ENCODE measurements at places on chromosomes 6 and 20.

DNA sequence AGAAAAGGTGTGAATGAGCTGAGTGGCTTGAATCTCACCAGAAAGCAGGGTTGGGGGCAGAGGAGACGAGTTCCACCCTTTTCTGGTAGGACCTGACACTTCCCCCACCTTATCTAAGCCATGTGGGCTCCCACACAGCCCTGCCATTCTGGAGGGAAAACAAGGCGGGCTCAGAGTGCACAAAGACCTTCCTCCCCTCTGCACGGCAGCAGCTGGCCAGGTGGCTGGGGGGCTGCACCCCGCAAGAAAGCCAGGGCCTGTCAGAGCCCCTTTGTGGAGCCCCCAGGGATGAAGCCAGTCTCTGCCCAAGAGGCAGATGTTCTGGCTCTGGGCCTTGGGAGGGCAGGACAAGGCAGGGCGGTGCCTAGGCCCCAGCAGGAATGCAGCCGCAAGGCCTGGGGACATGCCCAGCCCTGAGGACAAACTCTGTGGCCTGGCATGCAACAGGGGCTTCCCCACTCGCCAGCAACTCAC lies 48.4 kb upstream of the DSN1 start:
- DNase-seq: no peak

DNA sequence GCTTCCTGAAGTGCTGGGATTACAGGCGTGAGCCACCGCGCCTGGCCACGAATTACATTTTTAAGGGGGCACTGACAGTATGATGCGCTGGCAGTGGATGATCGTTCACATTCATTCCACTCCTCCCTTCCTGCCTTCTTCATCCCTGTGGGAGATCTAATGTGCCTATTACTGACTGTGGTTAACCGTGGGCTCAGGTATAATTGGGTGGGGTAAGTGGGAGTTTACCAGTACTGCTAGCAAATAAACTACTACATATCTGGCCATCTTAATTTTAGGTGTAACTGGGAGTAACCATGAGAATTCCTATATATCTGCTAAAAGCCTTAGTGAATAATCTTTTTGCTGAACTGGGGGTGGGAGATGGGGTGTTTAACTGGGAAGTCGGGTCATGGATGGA lies 6.5 kb upstream of the BLOC1S5 start:
- DNase-seq: no peak

GRCh38 chr20:48686238-48687116 lies 141.3 kb downstream of the PREX1 start:
- DNase-seq: no peak

- DNase-seq: no peak
Observed at GRCh38 chr6:90429713-90430112, 133.1 kb upstream of the BACH2 start.

- no peak for DNase-seq
Observed at GRCh38 chr6:169890901-169891300, 139.5 kb downstream of the ERMARD start.

All from HuH-7 (cell line).